ENCODE measurements at places on chromosomes 3 and 15. TPM values are rescaled to one million over a fixed set of nuclear protein-coding genes. Genes with fewer than 3 reads are reported as not detected.

The NOX5 gene
- total RNA-seq: not detected

GRCh38 chr15:29731865-29732264 is 90.4 kb downstream of the TJP1 start:
- no peak overlapping the region for H3K4me3 ChIP-seq
- DNase-seq: no peak
- H3K27ac ChIP-seq: no peak overlapping the region
- H3K4me1 ChIP-seq: no peaks in the 10 kb centered on the region
- H3K36me3 ChIP-seq: peaks cover 85% of the 10 kb centered on the region

GRCh38 chr15:66249605-66250174 is 3.9 kb downstream of the MEGF11 start:
- peaks cover 60% of the 10 kb centered on the region for H3K27me3 ChIP-seq
- no peaks in the 10 kb centered on the region for H3K36me3 ChIP-seq
- H3K27ac ChIP-seq: no peak overlapping the region
- H3K4me1 ChIP-seq: peaks cover 29% of the 10 kb centered on the region
- DNase-seq: no peak

The BSN gene
- 0.35 TPM for total RNA-seq

The PDE8A gene
- 49.2 TPM for total RNA-seq

The KIF7 gene
- total RNA-seq: 1.5 TPM

- H3K36me3 ChIP-seq: peaks cover 14% of the 10 kb centered on the region
- peaks cover 43% of the 10 kb centered on the region for H3K4me1 ChIP-seq
- H3K27ac ChIP-seq: peak within 1 kb of the TSS; percentile 94
- DNase-seq: peak; percentile 86
- H3K27me3 ChIP-seq: no peaks in the 10 kb centered on the region
Measured at GRCh38 chr3:119293871-119294695, at the start of gene ARHGAP31. Gene ARHGAP31 (plus strand): TSS chr3:119294383. CDS start chr3:119294905, 522 bp downstream.

GRCh38 chr15:80455668-80456442 is 51.7 kb downstream of the ARNT2 start:
- H3K36me3 ChIP-seq: no peaks in the 10 kb centered on the region
- H3K4me3 ChIP-seq: no peak overlapping the region
- H3K4me1 ChIP-seq: peaks cover 30% of the 10 kb centered on the region
- peaks cover 3% of the 10 kb centered on the region for H3K27me3 ChIP-seq
- no peak for DNase-seq

DNA sequence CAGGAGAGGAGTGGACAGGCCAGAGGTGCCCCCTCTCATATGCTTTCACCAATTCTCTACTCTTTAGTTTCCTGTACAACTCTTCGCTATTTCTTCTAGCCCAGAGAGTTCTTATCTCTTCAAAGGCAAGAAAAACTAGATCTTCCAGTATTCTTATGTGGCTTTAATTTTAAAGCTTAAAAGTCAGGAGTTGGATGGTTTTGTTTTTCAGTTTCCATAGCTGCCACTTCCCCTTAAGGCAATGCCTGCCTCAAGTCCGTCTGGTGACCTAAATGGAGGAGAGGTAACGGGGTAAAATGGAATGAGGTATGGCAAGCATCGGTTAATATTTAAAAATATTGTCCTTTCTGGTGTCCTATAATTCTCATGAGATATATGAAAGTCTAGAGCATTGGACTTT is 11.4 kb upstream of the VGLL3 start:
- H3K4me3 ChIP-seq: no peak overlapping the region
- H3K36me3 ChIP-seq: no peaks in the 10 kb centered on the region
- no peak overlapping the region for H3K27ac ChIP-seq
- no peaks in the 10 kb centered on the region for H3K4me1 ChIP-seq

The C2CD4B gene
- 2.6 TPM for total RNA-seq
